ENCODE measurements at places on chromosomes 11 and 22.

DNA sequence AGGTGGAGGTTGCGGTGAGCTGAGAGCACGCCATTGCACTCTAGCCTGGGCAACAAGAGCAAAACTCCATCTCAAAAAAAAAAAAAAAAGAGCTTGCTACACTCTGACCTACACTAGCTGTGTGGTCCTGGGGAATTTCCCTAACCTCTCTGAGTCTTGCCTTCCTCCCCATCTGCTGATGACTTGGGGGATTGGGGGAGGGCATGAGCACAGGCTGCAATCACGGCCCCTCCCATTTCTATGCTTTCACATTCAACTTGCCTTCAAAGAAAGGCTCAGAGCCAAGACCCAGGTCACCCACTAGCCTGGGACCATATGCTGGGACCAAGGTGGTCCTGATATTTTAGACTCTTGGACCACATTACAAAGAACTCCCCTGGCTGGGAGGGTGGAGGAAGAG, 39.8 kb upstream of the TEF start:
- DNase-seq = no peak

- DNase-seq = no peak
These were observed 66.5 kb upstream of the POU2AF1 start for GRCh38 chr11:111445586-111445985.

DNA sequence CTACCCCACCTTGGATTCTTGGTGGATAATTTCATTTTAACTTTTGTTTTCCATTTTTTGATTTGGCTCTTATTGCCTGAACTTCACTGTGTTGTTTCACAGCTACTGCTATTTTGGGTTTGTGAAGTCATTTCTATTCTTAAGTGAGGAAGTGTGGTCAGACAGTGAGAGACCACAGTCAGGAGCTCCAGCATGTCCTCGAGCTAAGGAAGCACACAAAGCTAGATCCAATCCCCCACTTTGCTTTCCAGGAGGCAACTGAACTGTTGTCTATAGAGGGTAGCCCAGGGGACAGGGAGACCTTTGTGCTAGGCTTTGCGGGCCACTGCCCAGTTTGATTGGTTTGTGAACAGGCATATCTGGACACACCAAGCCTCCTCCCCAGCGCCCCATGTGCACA, 251.8 kb upstream of the KIRREL3 start:
- no peak for DNase-seq

GRCh38 chr22:22349455-22349836, 104.9 kb downstream of the VPREB1 start:
- DNase-seq = no peak

- no peak for DNase-seq
These were observed 49.9 kb downstream of the ALX4 start for GRCh38 chr11:44260081-44260480.

- DNase-seq = peak; percentile 71
These were observed 517 bp downstream of the HIRA start for GRCh38 chr22:19430890-19431541.

- peak; percentile 71 for DNase-seq
These were observed at the start of gene SLC43A1 for GRCh38 chr11:57515332-57516060. TSS of gene SLC43A1 (minus strand) at chr11:57515702. CDS start at chr11:57514111, 1,591 bp downstream.

GRCh38 chr11:36540998-36541397, 26.8 kb upstream of the RAG1 start:
- peak; percentile 58 for DNase-seq

DNA sequence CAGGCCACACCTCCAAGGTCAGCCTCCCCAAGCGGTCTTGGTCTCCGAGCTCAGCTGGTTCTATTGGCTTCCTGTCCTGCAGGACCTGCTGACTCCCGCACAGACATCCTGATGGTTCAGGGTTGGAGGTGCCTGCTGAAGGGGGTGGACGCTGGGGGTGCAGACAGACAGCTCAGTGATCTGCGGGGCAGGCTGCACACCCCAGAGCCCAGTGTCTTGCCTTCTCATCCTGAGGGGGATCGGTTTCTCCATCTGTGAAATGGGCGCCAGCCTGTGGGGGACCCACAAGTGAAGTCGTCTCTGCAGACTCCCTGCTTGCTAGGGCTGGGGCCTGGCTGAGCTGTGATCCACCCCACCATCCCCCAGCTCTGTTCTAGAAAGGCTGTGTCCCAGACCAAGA, 13.8 kb downstream of the FLRT1 start:
- DNase-seq = no peak

DNA sequence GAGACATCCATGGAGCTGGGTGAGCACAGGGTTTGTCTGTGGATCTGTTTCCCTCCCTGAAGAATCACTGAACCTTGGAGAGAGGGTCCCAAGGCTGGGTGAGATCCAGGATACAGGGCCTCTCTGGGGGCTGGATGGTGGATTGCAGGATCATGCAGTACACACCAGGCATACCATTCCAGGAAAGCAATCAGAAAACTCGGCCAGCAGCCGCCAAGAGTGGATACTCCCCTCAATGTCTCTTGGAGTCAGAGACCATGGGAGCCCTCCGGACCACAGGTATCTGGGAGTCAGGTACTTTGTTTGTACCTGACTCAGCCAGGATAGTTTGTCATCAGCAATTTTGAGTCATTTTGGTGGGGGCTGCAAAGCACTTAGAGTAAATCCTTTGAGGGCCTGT, 14.6 kb upstream of the SYT13 start:
- DNase-seq = no peak

DNA sequence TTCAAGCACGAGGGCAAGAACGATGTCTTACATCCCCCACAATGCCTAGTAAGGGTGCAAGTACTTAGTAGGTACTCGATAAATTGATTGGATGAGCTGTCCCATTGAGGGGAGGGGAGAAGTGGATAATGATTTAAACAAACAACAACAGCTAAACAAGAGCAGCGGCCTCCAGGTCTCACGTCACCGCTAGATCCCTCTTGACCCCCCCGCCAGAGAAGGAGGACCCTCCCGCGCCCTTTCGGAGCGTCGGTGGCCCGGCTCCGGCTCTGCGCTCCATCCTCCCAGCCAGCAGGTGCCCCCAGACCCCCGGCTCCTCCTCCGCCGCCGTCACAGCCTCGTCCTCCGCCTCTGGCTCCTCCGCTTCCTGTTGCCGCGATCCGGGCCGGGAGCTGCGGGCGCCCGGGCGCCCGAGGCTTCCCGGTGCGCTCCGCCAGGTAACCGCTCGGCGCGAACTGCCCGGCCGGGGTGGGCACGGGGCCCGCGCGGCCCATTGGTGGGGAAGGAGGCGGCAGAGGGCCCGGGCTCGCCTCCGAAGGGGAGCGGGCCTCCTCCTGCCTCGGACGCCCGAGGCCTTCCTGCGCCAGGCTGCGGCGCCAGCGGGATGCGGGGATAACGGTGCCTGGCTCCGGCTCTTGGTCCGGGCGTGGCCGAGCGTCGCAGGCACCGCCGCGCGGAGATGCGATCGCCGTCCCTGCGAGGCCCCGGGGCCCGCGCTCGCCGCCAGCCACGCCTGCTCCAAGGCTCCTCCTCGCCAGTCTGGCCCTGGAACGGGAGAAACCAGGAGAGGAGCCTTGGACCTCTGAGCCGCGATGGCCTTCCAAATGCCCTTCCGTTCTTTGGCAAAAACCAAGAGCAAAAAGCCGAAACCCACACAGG, at the start of gene TLCD5:
TSS of gene TLCD5 (plus strand) at position 368 of the 879 bp plus-strand sequence. CDS start 2,143 bp downstream, outside the sequence.
- no peak for DNase-seq

GRCh38 chr22:21876486-21877176, 9.2 kb upstream of the MAPK1 start:
- peak; percentile 19 for DNase-seq

GRCh38 chr11:112004389-112004788, 20.8 kb upstream of the DLAT start:
- DNase-seq = no peak

- DNase-seq = no peak
These were observed 29.4 kb downstream of the PACSIN2 start for GRCh38 chr22:42985531-42985905.

DNA sequence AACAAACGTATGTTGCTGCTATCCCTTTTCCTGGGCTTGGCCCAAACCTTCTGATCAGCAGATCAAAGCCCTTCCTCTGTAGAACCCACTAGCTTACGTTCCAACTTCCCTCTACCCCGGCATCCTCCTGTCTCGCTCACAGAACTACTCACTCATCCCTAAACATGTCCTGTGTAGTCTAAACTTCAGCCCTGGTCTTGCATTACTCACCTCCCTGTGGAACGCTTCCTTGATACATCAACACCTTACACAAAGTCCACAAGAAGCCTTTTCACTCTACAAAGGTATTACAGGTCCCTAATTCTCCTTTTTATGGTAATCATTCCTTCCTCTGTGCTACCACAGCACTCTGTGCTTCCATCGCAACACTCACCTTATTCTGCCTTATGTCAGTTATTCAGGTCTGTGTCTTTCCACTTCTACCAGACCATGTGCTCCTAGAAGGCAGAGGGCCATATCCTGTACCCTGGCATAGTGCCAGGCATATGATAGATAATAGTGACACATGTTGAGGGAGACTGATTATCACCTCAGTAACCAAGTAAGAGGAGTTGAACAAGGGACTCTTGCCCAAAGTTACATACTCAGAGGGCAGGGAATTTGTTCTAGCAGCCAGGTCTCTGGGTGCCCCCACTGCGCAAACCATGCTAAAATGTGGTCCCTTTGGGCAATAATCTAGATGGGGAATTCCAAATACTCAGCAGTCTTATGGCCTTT, 41.6 kb downstream of the USP35 start:
- no peak for DNase-seq

DNA sequence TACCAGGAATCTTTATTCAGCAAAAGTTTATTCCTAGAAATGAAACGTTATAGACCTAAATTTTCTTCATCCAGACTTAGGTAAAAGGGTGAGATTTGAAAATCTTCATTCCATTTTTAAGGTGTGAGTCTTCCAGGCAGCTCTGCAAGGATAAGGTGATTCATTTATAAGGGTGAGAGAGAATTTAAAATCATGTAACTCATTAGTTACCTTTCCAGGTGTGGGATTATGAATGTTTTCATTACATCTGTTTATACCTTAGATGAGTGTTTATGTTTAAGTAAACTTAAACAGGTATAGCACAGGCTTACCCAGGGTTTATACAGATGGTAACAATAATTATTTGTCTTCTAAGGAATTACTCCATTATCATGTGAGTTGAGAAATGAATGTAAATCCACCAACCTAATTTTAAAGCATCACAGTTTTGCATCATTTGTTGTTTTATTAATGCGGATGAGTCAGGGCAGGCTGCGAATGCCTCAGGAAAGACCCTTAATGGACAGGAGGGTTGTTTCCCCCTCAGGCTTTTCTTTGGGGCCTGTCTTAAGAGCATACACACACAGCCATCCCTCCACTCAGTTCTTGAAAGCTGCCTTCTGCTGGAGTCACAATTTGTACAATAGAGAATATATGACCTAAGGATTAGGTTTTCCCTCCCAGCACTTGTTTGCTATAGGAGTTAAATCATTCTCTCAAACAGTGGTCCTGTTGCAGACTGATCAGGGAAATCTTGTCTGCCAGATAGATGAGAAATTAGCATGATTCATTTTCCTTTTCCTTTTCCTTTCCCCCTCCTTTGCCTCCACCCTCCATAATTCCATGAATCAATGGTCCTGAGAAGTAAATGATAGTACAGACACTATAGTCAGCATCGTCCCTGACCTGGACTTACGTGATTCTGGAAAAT, 3.0 kb downstream of the PRSS23 start:
- no peak for DNase-seq

DNA sequence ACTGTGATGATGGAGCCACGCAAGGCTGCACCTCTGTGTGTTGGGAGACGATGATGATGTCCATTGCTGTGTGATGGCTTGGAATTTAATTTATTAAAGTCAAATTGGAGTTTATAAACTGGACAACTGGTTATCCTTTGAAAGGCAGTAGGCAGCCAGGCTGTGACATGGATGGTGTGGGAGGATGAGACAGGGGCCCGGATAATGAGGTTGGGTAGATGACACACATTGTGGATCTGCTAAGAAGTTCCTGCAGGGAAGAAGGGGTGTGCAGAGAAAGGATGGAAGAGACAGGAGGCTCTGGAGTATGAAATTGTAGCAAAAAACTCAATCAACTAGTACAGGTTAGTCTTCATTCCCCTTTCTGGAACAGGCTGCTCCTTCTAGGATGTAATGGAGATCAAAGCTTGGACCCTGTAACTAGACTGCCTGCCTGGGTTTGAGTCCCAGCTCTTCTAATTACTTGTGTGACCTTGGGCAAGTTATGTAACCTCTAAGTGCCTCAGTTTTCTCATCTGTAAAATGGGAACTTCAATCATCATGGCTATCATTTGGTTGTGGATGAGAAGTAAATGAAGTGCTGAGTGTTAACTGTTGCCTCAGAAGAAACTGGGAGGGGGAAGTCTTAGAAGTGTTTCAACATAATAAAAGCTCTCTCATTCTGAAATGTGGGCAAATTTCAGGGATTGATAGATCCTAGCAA, 4.2 kb upstream of the HINFP start:
- no peak for DNase-seq

DNA sequence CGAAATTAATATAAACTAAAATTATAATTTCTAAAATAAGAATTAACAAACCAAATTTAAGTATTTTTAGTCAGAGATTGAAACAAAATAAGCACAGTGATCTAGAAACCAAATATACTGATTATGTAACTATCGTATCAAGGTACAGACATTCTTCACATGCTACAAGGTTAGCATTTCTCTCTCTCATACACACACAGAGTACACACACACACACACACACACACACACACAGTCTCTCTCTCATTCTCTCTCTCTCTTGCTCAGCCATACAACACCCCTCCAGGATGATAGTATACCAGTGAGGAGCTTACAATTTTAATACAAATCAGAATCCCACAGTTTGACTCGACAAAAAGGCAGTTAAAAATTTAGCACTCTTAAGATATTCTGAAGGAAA, 66.0 kb downstream of the RDX start:
- no peak for DNase-seq

- no peak for DNase-seq
These were observed 3.2 kb upstream of the CSDC2 start for GRCh38 chr22:41557401-41558240.

GRCh38 chr22:32546496-32546895, 71.9 kb downstream of the FBXO7 start:
- no peak for DNase-seq

DNA sequence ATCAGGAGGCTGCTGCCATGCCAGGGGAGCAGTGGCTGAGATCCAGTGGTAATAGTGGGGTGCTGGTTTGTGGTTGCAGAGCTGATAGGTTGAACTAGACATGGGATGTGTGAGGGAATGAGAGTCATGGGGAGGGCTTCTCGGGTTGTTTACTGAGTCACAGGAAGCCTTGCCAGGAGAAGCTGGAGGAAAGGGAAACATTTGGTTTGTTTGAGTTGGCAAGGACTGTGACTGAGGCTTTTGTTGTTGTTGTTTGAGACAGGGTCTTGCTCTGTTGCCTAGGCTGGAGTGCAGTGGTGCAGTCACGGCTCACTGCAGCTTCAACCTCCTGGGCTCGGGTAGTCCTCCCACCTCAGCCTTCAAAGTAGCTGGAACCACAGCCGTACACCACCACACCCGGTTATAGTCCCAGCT, 49.3 kb downstream of the CABIN1 start:
- no peak for DNase-seq

GRCh38 chr11:44241851-44242250, 68.1 kb downstream of the ALX4 start:
- no peak for DNase-seq

- DNase-seq = no peak
These were observed 6.8 kb downstream of the SELENOO start for GRCh38 chr22:50207383-50208140.
